Stimulated activated CD4-positive, alpha-beta T cell treated with anti-CD3 and anti-CD28 coated beads, Interleukin-1b, Interleukin-23, amount 100 ng/mL, for 24 hours (primary cell): ENCODE measurements at places on chromosomes 2 and 18.

- no peak for DNase-seq
These were observed 324.1 kb downstream of the DLGAP1 start for GRCh38 chr18:4130734-4131719.

DNA sequence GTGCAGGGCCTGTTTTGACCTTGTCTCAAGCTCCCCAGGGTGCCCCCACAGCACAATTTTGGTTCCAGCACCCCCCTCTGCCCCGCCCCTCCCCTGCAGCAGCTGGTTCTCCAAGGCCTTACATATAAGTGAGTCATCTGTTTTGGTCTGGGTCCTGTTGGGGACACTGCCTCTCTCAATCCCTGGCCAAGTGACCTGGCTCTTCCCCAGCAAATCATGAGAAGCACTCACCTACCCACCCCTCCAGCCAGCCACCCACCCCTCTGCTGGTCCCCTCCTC is 90.5 kb downstream of the INHBB start:
- no peak for DNase-seq

GRCh38 chr2:229257985-229258384 is 13.1 kb downstream of the PID1 start:
- DNase-seq, result no peak

GRCh38 chr2:159106109-159106508 is 137.7 kb downstream of the TANC1 start:
- DNase-seq, result no peak

DNA sequence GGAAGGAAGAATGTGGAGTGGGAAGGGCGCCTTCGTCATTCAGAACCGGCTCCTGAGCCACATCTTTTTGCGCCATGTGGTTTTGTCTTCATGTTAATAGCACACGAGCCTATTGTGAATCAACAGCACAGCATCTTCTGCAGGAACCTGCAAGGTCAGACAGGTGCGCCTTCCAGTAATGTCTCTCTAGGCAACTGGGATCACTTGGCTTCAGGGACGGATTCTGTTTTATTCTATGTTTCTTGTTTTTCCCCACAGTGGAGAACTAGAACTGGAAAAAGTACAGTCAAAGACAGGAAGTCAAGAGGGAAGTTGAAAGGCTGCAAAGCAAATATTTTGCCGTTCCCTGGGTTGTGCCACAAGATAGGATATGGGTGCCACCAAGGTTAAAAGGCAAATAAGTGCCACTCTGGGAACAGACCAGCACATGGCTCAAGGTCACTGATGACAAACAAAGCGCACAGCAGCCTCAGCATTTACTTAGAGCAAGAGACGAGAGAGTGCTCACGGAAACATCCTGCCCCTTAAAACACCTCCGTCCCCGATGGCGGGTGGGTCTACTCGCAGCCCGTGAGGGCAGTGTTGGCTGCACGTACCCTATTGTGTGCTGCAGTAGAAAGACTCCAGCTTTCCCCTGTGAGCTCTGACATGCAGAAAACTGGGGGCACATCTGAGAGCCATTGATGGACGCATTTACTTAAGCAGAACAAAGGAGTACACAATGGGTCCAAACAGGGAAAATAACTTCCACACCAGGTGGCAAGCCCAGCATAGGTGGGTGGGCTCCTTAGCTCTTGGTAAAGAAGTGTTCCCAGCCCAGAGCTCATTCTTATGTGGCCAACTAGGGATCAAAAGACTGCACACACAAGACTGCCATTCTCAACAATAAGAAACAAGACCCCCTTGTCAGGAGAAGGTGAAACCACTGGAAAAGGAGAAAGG is 107.2 kb upstream of the PARD3B start:
- DNase-seq, result no peak

GRCh38 chr18:35050028-35050546 is 8.9 kb downstream of the MAPRE2 start:
- no peak for DNase-seq

DNA sequence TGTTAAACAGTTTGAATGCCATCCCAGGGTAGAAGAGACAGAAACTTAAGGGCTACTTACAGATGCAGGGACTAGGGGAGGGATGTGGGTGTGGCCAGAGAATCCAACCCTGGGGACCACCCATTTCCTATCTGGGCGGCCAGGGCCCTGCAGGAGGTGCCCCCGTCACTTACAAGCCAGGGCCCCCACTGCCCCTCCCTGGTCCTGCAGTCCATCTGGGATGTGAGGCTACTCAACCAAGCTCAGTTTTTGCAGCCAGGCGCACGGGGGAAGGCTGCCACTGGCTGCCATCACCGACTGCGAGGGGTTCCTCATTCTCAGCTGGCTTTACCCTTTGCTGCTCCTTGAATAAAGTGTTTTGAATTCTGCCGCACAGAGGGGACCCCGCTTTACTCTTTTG is 42.1 kb downstream of the RRM2 start:
- DNase-seq, result no peak

DNA sequence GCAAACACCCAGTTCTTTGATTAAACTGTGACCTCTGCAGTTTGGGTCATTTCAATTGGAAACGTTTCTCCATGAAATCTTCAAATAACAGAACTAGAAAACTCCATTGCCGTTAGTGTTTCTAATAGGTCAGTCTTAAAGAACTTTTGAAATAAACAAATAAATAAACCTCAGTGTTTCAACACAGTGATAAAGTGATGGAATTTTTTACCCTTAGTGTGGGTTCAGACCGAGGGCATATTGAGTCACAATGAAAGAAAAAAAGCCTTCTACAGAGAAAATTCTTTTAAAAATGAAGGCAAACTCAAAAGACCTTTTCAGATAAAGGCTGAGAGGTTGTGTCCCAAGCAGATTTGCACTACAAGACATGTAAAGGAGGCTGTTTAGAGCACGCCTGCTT is 149.6 kb downstream of the NCKAP5 start:
- DNase-seq, result no peak

DNA sequence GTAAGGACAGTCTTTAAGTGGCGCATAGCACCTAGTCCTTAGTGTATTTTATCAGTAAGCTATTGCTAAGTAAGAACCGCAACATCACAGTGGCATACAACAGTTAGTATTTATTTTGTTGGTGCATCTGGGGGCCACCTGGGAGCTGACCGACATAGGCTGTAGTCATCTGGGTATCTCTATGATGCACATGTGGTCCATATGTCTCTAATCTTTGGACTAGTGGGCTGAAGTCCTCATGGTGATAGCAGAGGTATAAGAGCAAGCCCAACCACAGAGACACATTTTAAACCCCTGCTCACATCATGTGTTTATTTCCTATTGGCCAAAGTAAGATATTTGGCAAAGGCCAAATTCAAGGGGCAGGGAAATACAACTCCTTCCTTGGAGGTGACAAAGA is 2.9 kb downstream of the CAMKMT start:
- DNase-seq, result no peak

GRCh38 chr18:55149994-55150393 is 190.7 kb upstream of the CCDC68 start:
- no peak for DNase-seq
